ENCODE measurements at places on chromosomes 5 and 9.

GRCh38 chr5:180487556-180487955, 6.6 kb upstream of the CNOT6 start:
- DNase-seq: no peak

GRCh38 chr5:143318833-143319232, 84.7 kb downstream of the NR3C1 start:
- no peak for DNase-seq

DNA sequence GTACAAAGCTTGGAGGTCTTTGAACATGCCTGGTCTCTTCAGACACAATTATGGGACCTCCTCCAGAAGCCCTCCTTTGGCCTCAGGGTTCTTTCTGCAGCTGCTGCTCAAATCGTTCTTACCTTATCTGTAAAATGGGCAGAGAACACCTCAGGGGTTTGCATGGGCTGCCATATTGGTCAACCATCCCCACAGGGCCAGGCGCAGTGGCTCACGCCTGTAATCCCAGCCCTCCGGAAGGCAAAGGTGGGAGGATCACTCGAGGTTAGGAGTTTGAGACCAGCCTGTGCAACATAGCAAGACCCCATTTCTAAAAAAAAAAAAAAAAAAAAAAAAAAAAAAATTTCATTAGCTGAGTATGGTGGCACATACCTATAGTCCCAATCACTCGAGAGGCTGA, 29.1 kb upstream of the TCF7 start:
- DNase-seq: no peak

- no peak for DNase-seq
These were observed 5.2 kb upstream of the ZBTB6 start for GRCh38 chr9:122918310-122918709.

DNA sequence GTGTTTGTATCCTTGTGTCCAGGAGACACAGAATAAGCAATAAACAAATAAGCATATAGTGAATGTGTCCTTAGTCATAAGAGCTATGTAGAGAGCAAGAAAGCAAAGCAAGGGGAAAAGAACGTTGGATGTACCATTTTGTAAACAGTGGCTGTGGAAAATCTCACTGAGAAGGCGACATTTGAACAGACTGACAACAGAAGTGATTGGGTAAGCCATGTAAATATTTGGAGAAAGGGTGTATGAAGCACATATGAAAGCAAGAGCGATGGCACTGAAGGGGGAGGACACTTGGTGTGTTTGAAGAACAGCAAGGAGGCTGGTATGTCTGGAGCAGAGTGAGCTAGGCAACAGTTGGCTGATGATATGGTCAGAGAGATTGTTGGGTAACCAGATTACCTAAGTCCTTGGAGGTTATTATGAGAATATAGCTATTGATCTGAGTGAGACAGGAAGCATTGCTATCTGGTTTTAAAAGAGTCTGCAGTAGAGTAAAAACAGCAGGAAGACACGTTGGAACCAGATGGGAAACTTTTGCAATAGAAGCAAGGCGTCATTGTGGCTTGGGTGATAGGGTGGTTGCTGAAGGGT, 115.5 kb upstream of the IL7R start:
- DNase-seq: no peak

DNA sequence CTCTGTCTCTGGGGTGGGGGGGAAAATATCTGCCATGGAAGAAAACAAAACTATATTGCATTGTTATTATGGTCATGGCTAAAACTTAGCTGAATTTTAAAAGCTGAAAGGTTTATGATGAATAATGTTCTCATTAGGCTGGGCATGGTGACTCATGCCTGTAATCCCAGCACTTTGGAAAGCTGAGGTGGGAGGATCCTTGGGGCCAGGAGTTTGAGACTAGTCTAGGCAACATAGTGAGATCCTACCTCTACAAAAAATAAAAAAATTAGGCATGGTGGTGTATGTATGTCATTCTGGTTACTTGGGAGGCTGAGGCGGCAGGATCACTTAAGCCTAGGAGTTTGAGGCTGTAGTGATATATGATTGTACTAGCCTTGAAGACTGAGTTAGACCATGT, 44.5 kb downstream of the IPO11 start:
- DNase-seq: no peak

- DNase-seq: no peak
These were observed 59.0 kb downstream of the KCNIP1 start for GRCh38 chr5:170562875-170563228.

DNA sequence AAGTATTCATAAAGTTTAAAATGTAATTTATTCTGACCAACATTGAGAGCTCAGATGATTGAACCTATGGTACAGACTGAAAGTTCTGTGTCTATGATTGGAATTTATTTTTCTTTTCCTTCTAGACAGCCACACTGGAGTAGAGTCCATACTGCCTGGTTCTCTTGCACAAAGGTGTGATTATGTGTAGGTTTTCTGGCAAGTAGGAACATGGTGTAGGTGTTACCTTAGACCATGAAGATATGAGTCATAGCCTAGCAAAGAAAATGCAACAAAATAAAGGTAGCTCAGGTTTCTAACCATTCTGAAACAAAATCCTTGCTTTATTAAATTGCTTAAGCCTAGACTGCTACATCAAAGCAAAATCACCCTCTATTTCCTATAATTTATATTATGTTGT, 143.4 kb downstream of the CDH12 start:
- DNase-seq: no peak

DNA sequence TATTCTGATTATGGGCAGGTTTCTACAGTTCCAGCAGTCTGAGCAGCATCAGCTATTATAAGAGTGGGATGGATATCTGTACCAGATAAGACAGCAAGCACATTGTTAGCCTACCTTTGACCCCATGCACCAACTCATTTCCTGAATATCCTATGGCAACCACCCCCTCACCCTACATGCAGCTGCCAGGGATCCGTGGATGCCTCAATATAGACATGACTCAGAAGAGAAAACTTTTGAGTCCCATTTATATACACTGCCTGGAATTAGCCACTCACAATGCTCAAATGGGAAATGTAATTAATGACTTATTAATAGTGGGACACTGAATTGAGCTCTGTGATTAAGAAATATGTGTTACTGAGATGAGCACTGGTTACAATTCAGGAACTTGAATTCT, 124.4 kb downstream of the SSBP2 start:
- no peak for DNase-seq

GRCh38 chr9:121862371-121863332, 211.2 kb downstream of the DAB2IP start:
- no peak for DNase-seq

DNA sequence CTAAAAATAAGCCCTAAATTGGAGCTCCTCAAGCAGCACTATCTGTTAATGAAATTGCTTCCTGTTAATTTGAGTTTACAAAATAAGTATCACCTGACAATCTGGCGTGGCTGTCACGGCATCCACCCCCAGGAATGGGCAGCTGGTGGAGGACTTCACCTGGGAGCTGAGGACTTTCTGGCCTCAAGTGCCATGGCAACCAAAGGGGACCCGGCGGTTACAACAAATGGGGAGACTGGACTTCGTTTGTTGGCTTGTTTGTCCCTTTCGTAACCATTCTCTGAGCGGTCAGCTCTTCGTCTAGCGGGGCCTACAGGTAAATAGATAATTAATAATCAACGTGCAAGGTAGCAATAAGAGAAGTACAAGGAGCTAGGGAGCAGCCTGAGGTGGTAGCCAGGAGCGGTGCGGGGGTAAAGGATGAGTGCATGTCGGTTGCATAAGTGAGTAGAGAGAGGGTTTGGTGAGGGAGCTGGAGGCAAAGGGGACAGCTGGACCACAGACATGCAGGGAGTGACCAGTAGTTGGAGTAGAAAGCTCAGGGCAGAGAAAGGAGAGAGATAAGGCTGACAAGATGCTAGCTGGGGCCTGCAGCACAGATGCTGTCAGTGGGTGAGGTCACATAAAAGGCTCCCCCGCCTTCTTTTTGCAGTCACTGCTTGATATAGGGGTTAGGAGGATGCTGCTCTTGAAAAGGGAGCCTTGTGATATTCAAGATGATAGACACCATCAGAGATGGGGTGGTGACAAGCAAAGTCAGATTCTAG, 62.5 kb downstream of the HSPA4 start:
- DNase-seq: no peak

Measured in anterior cingulate cortex (tissue), 58 donors.